ENCODE measurements at places on chromosomes 2 and 18.

DNA sequence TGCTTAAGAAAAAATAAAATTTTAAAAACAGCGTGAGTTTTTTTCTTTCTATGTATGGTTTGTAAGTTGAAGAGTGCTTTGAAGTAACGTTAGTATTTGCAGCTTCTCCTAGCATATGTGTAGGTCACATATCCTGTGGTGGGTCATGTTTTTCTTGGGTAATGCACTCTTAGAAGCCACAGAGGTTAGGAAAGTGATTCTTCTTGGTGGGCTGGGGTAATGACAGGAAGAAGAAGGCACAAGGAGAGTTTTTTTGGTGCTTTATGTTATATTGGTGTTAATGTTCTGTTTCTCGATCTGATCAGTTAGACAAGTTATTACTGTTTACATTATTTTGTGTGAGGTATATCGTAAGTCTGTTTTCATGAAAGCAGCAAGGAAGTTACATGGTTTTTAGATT lies 109.0 kb downstream of the ICA1L start:
- no peak for DNase-seq

DNA sequence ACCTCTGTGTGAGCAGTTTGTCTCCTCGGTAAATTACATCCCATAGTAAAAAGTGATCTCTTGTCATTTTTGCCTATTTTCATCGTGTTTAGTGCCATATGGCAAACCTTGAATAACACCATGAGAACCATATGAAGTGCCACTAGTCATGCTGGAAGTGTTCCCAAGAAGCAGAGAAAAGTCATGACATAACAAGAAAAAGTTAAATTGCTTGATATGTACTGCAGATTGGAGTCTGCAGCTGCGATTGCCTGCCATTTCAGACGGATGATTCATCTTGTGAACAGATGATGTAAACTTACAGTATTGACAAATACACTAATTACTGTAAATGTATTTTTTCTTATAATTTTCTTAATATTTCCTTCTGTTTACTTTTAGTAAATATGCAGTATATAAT lies 846.7 kb downstream of the BCL11A start:
- no peak for DNase-seq

DNA sequence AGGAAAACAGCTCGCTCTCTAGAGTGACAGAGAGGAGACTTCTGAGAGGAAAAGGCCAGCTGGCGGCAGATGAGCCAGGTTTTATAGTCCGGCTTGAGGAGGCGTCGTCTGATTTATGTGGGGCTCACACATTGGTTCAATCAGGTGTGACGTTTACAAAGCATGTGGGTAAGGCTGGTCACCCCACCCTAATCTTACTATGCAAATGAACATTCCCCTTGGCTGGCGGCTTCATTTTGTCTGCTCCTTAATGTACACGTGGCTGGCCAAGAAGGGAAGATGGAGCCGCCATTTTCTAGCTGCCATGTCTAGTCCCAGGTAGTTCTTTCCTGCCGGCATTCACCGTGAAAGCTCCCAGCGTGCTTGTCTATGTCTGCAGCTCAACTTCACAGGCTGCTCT lies 299.1 kb upstream of the SPRED2 start:
- no peak for DNase-seq

- DNase-seq: no peak
Observed at GRCh38 chr2:226898897-226899296, 63.0 kb downstream of the RHBDD1 start.

DNA sequence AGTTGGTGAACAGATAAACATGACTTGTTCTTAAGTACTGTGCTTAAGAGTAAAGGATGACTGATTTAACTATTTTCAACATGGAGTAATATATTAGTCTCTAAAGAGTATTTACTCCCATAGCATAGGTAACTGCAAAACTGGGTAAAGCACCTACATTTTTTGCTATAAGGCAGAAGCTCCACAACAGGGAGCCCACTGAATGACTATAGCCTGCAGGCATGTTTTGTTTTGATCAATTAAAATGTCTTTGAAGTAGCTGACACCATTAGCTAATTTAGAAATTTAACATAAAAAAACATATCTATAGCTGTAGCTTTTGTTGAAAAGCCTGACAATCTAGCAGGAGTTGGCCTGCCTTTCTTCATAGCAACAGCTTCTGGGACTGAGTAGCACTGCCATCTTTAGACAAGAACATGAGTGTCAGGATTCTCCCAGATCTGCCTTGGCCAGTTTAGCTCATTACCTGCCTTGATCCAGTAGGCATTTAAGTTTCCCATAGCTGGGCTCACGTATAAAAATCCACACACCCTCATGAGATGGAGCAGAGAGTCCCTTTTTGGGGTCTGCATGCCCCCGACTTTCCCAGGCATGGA lies 1935.1 kb upstream of the PIK3C3 start:
- DNase-seq: no peak

GRCh38 chr2:194087089-194087958 lies 1569.7 kb upstream of the SLC39A10 start:
- no peak for DNase-seq

DNA sequence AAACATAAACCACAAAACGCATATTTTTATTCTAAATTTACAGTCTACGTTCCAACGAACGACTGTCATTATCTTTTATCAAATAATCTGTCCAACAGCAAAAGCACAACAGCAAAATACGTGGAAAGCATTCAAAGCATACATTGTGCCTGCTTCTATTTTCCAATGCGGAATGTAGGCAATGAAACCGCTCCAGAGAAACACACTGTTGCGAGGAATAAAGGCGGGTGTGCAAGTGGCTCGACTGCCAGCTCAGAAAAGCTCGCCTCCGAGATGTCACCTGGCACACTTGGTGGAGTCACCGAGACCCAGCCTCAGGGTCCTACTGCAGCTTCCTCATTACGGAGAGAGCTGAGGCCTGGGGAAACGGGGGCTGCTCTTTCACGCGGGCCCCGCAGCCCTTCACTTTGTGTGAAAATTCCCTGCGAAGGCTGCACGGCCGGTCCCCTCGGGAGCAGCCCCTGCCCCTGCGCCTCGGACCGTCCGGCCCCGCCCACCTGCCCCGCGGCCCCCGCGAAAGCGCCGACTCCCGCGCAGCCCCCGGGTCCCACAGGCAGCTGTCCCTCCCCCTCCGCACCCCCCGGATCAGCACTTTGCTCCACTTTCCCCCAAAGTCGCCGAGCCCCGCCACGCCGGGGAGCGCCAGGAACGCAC lies 752 bp downstream of the MGAT4A start:
- DNase-seq: peak; percentile 51

DNA sequence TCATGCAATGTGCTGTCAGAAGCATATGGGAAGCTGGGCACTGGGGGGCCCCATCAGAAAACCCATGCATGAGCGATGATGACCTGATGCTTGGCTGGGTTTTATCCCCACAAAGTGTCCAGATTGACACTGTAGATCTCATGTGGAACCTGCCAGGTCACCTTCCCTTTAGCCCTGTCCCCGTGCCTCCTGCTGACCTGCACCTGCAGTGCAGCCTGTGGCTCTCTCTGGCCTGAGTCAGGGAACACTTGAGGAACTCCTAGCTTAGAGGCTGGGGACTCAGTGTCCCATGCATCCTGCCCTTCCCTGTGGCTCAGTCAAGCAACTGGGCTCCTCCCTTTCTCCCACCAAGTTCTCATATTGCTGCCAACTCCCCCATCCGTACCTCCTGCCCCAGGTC lies 57.7 kb downstream of the PDCL3 start:
- no peak for DNase-seq

DNA sequence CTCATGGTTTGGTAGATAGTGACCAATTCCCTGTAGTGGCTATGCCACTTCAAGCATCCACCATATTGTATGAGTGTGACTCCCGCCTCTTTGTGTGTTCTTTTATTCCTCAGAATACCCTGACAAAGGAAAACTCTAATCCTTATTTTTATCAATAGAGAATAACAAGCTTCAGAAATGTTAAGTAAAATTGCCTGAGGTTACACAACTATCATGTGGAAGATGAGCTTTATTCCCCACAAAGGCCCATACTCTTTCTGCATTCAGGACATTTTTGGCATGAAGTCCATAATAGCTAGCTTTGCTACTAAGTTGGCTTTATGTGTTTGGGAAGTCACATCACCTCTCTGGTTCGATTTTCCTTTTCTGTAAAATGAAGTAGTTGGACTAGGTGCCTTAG lies 276.8 kb downstream of the PIK3C3 start:
- DNase-seq: no peak

DNA sequence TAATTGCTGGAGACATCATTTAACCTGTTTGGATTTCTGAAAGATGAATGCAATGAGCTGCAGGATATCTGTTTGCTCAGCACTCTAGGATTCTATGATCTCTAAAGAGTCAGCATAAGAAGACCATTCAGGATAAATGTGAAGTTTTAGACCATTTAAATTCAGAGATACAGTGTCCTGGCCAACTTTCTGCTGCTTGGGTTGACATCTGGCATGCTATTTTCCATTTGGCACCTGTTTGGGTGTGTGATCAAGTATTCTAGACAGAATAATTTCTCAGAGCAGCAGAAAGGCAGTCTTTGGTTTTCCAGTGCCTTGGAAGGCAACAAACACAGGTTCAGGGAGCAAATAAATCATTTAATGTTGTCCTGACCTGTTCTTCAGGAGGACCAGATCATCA lies 144.8 kb upstream of the NDUFV2 start:
- DNase-seq: no peak

DNA sequence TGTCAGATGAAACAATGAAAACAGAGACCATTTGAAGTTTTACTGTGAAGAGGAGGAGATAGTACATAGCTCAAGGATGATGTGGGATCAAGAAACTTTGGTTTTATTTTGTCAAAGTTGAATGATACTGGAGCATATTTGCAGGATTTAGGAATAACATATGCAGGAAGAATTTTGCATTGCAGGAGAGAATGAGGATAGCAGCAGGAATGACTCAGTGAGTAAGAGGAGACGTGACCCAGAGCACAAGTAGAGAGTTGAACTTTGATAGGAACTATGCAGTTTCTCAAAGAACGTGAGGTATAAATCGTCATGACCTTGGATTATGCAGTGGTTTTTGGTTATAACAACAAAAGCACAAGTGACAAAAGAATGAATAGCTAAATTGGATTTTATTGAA lies 47.7 kb downstream of the MAPRE2 start:
- DNase-seq: no peak

GRCh38 chr2:191049728-191050639 lies 36.0 kb upstream of the STAT1 start:
- DNase-seq: no peak

GRCh38 chr2:24163186-24163585 lies 11.7 kb upstream of the FAM228A start:
- DNase-seq: no peak

GRCh38 chr2:179096090-179096489 lies 46.2 kb upstream of the CCDC141 start:
- DNase-seq: no peak

DNA sequence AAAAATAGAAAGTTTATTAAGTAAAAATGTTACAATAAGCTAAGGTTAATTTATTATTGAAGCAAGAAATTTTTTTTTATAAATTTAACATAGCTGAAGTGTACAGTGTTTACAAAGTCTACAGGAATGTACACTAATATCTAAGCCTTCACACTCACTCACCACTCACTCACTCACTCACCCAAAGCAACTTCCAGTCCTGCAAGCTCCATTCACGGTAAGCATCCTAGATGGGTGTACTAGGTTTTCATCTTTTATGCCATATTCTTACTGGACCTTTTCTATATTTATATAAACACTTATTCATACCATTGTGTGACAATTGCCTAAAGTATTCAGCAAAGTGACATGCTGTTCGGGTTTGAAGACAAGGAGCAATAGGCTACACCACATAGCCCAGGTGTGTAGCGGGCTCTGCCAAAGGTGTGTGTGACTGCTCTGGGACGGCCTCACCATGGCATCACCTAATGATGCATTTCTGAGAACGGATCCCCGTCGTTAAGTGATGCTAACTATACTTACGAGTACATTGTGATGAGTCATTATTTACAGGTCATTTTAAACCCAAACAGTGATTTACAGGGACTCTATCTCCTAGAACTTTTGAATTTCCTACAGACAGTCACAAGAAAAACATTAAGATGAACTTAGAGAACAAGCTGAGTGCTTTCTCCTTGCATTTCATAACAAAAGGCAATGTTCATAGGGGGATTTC lies 76.3 kb upstream of the ID2 start:
- no peak for DNase-seq

GRCh38 chr18:14974576-14974975 lies 226.6 kb downstream of the ANKRD30B start:
- no peak for DNase-seq

GRCh38 chr2:72965770-72966450 lies 48.6 kb downstream of the EMX1 start:
- DNase-seq: no peak

- DNase-seq: no peak
Observed at GRCh38 chr18:77161383-77161782, 28.8 kb upstream of the MBP start.

DNA sequence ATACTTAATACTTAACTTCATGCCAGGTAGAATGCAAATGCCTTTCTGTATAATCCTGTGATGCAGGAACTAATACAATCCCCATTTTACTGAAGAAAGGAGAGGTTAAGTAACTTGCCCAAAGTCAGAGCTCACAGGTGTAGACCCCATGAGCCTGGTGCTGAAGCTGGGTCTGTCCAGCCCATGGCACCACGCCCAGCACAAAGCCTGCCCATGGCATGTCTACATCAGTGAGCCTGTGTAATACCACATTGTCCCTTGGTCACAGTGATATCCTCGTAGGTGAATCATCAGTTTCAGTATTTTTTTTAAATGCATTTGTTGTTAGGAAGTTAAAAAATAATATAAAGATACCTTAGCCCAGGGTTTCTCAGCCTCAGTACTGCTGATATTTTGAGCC lies 69.9 kb upstream of the MCFD2 start:
- no peak for DNase-seq

- no peak for DNase-seq
Observed at GRCh38 chr2:42962508-42962953, 170.1 kb upstream of the HAAO start.

GRCh38 chr18:3892152-3892551 lies 442.2 kb downstream of the TGIF1 start:
- no peak for DNase-seq

DNA sequence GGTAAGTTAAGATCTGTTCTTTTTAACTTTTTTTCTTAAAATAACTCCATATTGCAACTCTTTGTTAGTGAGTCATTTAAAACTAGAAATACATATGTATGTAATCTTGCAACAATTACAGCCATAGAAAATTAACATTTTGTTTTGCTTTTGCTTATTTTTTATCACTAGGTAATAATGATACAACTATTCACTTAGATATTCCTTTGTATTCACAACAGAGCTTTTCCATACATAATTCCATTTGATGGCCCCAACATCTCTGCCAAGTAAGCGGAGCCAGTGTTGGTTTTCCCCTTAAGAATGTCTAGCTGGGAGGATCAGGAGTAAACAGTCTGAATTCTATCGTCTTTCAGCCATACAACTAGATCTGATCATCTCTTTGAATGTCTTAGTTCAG lies 16.1 kb downstream of the SPP2 start:
- no peak for DNase-seq
